ENCODE measurements at places on chromosomes 3 and 15.
A peak's percentile ranks its signal among the peaks of the same experiment; 100 is the strongest.

DNA sequence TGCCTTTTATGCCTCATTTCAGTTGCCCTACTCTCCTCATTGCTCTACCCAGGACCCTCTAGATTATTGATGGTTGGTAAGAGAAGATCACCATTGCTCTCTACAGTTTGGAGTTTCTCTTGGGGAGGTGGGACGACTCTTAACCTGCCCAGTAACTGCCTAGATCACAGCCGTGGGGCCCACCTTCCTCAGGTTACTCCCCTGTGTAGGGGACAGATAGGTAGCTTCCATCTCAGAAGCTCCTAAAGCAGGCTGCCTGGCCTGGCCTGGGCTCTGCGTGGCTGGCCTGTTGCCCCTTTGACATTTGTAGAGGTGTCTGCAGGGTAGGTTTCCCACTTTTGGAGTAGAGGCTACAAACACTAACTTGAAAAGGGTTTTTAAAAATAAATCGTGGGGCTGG is 42.7 kb downstream of the TRIM71 start:
- DNase-seq, result no peak

DNA sequence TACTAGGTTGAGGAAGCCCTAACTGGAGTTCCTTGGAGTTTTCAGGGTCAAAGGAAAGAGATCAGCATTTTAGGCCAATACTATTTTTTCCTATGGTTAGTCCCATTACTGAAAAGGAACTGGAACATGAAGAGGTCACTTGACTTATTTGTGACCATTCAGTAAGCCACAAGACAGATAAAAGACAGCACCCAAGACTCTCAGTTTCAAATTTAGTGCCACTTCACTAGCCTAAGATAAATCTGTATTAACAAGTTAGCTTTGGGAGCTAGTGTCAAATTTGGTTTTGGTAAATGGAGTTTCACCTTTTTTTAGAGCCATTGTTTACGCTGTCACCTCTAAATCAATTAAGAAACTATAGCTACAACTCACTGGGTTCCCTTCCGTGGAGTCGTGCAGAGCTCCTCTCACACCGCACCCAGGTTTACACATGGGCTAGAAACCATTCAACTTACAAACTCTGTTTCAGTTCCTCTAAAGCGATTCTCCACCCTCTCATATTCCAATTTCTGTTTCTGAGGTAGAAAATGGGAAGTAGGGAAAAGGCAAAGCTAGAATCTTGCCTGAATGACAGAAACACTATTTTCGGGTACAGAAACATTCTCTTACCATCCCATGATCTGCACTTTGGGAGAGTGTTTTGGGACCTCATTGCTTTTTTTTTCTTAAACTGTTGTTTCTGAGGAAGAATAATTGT is 14.4 kb downstream of the CCDC32 start:
- no peak for DNase-seq

DNA sequence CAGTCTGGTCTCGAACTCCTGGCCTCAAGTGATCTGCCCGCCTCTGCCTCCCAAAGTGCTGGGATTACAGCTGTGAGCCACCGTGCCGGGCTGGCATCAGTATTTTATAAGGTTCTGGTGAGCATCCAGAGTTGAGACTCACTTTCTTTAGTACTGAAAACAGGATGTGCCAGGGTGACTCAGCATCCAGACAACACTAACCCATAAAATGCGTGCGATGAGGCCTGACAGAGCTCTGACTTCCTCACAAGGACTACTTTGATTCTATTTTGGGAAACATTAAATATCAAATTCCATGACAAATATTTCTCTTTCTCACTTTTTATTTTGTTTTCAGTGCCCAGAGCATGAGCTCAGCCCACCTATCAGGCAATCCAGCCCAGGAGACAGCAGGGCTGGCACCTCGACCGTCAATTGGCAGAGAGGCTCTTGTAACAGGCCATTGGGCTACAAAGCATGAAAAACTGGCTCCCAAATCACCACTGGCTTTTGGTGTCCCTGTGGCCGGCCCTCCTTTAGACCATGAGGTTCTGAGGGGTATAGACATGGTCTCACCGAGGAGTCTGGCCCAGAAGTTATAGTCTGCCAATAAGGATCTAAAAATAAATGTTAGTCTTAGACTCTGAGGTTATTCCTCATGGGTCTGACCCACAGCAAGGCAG is 75.0 kb downstream of the FEM1B start:
- peak; percentile 96 for DNase-seq

DNA sequence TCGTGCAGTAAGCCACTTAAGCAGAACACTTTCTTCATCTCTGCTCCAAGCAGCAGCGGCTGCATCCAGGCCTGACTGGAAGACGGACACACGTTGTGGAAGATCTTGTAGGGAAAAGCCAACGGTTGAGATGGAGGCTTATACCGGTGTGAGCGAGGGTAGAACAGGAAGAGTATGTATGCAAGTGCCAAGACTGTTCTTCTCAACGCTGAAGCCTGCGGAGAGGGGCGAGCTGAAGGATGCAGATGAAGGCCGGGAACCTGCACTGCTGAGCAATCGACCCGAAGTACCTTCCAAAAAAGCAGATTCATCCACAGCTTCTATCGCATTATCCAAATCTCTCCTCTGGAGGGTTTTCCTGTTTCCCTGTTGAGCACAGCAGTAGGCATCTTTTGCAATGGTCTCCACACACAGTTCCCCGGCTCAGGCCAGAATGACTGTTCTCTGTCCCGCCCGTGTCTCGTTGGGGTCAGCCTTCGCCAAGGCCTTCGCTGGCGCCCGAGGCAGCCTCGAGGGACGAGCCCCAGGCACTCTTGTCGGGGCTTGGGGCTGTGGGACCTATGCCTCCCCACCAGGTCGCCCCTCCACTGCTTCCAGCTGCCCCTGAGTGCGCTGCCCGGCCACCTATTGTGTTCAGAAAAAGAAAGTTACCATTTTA is 22.2 kb upstream of the DYNC1LI1 start:
- no peak for DNase-seq

DNA sequence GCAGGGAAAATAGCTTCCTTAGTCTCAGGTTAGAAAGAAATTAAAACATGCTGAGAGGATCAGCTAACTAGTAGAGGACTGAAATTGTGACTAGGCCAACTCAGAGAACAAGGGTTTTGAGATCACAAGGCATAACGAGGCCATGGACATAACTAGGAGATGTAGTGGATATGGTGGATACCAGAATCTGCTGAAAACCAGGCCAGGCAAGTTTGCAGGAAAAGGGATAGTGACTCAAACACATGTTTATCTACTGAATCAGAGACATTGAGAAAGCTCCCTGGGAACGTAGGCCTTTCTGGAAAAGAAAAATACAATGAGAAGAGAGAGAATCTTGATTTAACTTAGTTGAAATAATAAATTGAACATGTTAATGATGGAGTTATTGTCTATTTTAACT is 326.5 kb upstream of the GBE1 start:
- DNase-seq, result peak; percentile 88

DNA sequence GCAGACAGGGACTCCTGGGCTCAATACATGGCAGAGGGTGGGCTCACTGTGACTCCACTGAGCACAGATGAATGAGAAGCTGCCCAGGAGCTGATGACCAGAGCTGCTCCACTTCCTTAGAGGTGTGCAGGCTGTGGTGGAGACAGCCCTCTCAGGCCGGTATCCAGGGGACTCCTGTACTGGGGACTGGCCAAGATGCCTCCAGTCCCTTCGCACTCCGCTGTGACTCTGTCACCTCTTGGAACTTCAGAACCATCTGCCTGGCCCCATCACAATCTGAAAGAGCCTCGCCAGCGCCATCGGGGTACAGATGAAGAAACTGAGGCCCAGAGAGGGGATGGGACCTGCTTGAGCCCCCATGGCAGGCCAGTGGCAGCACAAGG is 111.2 kb downstream of the ETFA start:
- no peak for DNase-seq

DNA sequence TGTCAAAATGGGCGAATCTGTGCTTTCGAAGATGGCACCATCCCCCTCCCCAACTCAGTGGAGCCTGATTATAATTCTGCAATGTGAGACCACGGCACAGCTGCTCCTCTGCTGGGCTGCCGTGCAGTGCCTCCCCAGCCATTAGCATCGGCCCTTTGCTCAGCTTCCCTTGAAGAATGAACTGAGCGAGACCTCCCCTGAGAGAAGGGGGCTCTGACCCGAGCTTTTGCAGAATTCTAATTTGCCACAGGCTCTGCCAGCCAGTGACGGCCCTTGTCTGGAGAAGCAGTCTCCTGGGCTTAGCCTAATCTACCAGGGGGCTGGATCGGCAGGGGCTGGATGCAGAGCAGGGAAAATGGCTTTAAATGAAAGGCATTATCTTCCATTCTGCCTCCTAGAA is 57.2 kb downstream of the GLDN start:
- no peak for DNase-seq

DNA sequence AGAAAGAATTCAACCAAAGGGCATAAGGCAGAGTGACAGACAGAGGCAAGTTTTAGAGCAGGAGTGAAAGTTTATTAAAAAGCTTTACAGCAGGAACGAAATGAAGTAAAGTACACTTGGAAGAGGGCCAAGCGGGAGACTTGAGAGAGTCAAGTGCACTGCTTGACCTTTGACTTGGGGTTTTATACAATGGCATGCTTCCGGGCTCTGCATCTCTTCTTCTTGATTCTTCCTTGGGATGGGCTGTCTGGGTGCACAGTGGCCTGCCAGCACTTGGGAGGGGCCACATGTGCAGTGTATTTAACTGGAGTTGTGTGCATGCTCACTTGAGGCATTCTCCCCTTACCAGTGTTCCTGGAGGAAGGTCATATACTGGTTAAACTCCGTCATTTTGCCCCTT is 30.4 kb upstream of the KLHL25 start:
- DNase-seq, result no peak

DNA sequence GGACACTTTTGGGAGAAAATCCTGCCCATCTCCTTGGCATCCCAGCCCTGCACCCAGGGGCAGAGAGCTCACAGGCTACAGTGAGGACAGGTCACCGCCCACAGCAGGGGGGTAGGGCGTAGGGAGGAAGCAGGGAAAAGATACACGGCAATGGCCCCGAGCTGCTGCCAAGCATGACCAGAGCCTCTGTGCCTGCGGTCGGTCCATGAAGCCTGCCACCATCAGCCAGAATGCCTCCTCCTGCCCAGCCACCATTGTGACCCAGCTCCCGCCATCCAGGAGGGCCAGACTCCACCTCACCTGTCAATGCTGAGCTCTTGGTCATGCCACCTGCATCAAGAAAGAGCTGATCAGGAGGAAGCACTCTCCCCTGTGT is 230.7 kb downstream of the VPS13C start:
- no peak for DNase-seq

DNA sequence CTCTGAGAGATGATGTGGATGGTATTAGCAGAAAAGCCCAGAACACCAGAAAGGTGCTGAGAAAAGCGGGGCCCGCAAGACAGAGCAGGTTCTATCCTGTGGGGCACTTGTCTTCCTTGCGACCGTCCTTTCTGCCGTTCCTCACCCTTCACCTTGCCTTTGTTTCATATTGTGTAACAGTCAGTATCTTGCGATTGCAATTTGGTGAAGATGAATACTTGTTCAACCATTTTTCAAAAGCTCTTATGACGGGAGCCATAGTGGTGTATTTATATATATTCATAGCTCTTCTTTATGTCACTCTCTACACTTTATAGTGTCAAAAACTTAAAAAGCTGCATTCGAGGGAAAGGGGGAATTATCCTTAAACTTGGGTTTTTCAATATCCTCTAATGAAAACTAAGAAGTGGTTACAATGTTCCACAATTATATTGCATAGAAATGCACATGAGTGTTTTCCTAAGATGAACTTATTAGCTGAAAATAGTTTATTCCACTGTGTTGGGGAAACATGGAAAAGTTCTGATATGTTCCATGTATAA is 797 bp downstream of the MAP3K13 start:
- no peak for DNase-seq

- DNase-seq, result peak; percentile 32
Measured at GRCh38 chr3:171566803-171567422, 106.7 kb upstream of the TNIK start.

GRCh38 chr3:143301031-143301901 is 181.7 kb downstream of the CHST2 start:
- DNase-seq, result no peak

GRCh38 chr3:197913641-197914380 is 36.2 kb upstream of the RPL35A start:
- DNase-seq, result no peak

- no peak for DNase-seq
Measured at GRCh38 chr3:196506687-196507086, 3.1 kb upstream of the RNF168 start.

DNA sequence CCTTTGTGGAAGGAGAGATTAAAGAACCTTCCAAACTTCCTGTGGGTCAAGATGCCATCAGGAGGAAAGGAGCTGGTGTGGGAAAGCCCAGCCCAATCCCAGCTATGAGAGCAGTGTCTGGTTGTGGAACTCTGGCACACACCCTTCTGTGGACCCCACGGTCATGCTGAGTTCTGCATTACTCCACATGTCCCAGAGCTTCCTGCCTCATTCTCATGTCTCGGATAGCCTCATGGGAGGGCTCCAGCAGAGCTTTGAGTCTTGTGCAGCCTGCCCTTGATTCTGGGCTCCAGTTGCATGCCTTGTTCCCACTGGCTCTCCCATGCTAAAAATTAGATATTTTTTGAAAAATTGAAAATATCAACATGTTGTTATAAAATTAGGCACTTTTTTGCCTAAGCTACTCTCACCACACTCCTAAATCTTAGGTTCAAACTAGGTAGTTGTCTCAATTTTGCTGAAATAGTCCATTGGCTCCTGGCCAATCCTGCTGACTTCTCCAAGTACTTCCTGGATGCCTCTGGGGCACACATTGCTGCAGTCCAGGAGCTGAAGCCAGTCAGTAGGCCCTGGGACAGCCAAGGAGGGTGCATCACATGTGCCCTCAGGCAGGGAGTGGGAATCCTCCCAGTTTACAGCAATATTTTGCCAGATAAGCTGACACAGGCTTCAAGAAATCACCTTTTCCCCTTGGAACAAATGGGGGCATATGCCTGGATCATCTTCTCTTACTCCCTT is 144.3 kb downstream of the EEFSEC start:
- DNase-seq, result peak; percentile 28

GRCh38 chr15:35673093-35673684 is 127.2 kb upstream of the DPH6 start:
- no peak for DNase-seq

DNA sequence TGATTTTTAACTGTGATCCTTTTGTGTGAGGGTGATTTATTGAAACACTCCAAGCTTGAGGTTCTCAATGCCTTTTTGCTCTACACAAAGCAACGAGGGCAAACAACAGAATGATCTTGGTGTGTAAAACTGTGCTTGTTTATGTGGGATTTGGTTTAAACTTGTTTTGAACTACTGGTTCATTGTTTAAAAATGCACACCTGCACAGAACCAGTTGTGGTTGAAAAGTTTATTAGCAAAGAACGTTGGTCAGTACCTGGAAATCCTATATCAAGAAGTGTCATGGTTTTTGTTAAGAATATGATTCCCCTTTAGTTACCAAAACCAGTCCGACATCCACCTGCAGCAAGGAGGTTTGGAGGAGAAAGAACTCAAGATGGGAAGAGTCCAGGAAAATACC is 239.4 kb downstream of the WNT5A start:
- no peak for DNase-seq

- no peak for DNase-seq
Measured at GRCh38 chr15:80832686-80833085, 53.5 kb downstream of the CEMIP start.

- peak; percentile 19 for DNase-seq
Measured at GRCh38 chr3:52555056-52555455, 18.7 kb downstream of the UQCC5 start.
